AG08395 (cell line): ENCODE measurements at places on chromosomes 6 and 20.

- DNase-seq, result peak; percentile 95
Observed at GRCh38 chr20:34907616-34908469, 31.4 kb downstream of the ACSS2 start.

DNA sequence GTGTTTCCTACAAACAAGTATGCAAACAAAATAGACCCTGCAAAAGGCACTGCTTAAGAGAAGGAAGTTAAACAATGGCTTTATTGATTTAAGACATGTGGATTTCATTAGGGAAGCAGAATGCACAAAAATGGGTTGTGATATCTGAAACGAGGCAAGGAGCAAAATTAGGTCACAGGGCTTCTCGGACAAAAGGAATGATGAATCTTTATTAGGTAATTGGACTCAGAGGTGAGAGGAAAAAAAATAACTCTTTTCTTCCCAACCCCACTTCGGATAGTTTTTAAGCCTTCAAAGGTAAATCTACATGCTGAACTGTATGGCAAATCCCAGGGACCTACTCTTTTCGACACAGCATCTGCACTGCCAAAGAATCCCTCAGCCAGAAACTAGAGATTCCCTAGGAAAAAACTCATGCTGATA lies 183.0 kb upstream of the TAB2 start:
- DNase-seq, result no peak

- DNase-seq, result peak; percentile 44
Observed at GRCh38 chr20:5848711-5849505, 98.7 kb downstream of the SHLD1 start.

DNA sequence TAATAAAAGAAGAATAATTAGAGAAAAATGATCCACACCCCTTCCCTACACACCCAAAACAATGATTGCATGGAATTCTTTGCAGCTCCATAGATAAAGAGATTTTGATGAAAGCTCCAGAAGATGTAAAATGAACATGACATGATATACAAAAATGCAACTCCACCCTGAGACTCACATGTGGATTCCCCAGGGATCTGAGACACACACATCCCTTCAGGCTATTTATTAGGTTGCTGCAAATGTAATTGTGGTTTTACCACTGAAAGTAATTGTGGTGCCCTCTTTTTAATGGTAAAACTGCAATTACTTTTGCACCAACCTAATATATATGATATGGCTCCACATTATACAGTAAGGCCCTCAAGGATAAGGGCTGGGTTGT lies 40.4 kb upstream of the TBC1D7 start:
- peak; percentile 55 for DNase-seq

GRCh38 chr6:159577564-159577963 lies 115.5 kb downstream of the SOD2 start:
- DNase-seq, result no peak

DNA sequence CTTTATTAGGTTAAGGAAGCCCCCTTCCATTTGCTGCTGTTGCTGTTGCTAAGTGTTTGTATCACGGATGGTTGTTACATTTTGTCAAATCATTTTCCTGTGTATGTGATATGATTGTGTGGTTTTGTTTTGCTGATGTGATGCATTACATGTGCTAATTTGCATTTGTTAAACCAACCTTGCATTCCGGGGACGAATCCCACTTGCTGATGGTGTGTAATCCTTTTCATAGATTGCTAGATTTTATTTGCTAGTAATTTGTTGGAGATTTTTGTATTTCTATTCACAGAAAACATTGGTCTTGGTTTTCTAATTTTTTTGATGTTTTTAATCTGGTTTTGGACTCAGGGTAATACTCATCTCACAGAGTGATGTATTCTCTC lies 167.8 kb downstream of the WDR27 start:
- no peak for DNase-seq

DNA sequence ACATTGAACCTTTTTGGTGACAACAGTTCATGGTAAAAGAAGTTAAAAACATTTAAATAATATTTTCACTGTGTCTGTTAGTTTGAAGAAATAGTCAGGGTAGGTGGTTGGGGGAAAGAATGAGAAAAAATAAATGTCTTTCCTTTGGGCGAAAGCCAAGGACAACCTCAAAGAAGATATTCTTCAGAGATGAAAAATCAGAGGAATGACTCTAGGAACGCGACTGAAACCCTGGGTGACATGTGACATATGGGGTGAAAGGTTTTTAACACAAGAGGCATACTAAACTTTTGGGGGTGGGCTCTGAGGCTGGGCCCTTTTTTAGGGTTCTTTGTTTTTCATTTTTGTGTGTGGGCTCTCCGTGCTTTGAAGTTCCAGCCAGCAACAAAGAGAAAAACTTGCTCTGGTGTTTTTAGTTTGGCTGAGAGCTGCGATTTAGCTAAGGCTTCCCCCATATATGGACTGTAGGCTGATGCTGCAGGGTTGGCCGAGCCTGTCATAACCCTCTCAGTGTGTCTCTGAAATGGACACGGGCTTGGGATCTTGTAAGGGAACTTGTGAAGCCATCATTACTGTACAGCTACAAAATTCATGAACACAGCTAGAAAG lies 610.1 kb upstream of the ARID1B start:
- peak; percentile 3 for DNase-seq

GRCh38 chr6:49220293-49220692 lies 242.8 kb downstream of the MMUT start:
- no peak for DNase-seq

DNA sequence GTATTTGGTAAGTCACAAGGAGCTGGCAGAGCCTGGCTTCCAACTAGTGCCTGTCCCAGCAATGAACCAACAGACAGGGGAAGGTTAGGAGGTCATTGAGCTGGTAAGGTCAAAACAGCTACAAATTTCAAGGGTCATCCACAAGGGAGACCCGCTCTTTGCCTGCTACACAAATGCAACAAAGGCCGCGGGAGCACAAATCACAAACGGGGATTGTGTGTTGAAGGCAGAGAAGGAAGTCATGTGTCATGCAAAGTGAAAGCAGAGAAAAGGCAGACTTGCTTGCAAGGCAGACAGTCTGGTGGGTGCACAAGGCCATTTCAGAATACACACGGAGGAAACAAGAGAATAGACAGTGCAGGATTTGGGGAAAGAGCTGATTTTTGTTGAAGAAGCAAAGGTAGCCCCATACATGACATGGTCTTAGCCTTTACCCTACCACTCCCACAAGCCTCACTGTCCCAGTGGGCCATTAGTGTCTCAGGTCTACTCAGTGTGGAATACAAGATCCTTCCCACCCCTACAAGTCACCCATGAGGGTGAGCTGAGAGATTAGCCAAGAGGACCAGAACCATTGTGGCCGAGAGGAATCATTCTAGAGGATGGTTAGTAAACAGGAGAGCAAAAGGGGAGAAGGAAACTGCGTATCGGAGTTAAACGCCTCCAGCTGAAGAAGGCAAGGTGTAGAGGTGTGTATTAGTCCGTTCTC lies 18.1 kb upstream of the SAMHD1 start:
- DNase-seq, result no peak

GRCh38 chr20:57930351-57930750 lies 220.5 kb upstream of the PMEPA1 start:
- no peak for DNase-seq

- no peak for DNase-seq
Observed at GRCh38 chr20:52213995-52214394, 22.4 kb upstream of the ZFP64 start.

DNA sequence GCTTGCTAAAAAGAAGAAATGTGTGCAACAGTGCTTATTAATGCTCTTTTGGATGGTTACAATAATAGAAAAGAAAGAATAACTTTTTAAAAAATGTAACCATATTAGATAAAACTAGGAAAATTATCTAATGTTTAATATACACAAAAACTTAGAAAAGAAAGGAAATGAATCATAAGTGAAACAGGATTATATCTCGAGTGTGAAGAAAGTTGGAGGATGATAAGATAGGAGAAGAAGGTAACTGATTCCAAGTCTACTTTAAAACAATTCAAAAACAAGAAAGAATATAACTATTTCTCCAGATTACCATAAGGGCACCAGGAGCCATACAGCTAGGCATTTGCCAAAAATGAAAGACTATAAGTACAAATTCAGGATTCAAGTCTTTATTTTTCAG lies 73.0 kb downstream of the PHIP start:
- DNase-seq, result no peak

GRCh38 chr6:36608788-36609563 lies 14.8 kb downstream of the SRSF3 start:
- no peak for DNase-seq

DNA sequence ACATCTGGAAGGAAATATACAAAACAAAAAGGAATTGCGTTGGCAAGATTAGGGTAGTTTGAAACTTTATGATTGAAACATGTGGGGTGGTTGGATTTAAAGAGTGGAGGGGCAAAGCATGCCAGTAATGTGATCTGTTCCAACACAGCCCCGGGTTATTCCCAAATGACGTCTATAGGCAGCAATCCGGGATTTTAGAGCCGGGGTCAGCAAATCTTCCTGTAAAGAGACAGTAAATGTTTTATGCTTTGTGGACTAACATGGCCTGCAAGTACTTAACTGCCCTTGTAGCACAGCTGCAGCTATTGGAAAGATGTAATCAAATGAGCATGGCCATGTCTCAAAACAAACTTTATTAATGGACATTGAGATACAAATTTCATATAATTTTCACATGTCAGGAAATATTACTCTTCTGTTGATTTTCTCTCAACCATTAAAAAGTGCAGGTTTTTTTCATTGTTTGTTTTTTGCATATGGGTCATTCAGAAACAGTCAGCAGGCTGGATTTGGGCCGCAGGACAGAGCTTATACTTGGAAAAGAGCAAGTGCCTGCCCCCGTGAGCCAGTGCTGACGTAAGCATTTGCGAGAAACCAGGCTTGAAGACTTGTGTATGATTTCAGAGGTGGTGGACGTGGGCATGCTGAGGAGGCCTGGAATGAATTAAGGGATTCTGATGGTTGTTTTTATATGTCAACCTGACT lies 136.5 kb downstream of the DOK5 start:
- DNase-seq, result no peak

DNA sequence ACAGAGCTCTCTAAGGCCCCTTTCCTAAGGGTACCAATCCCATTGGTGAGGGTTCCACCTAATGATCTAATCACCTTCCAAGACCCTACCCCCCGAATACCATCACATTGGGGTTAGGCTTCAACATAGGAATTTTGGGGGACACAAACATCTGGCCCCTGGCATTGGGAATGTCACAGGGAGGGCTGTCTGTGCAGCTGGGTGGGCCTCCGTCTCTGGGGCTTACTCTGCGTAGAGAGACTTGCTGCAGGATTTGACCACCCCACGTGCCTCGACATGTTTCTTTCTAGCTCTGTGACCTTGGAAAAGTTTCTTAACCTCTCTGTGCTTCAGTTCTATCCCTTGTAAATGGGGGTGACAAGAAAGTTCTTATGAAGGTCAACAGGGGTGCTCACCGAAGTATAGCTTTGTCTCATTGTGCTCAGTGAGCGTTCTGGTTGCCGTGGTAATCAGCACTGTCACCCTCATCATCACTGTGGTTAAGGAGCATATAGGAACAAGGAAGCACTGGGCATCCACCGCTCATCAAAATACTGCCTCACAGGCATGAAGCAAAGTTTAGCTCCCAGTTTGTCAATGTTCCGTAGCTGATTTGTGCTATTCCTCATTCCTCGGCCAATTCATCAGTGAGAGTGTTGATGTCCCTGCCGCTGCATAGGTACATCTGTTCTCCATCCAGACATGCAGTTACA lies 152.8 kb downstream of the SYCP2 start:
- DNase-seq, result no peak

DNA sequence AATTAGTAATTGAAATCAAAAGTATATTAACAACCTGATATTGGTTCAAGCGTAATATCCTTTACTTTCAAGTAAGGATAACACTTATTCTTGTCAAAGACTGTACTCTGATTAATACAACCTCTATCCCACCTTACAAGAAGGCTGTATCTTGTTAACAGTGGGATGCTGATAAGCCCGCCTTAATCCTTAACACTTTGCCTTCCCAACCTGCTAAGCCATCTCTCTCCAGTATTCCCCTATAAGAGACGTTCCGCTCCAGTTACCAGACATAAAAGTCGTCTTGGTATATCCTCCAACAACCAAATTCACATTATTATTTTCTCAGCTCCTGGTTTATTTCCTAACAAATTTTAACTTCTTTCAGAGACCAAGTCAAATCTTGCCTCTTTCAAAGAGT lies 2.0 kb downstream of the BTBD9 start:
- DNase-seq, result no peak

- no peak for DNase-seq
Observed at GRCh38 chr20:56360133-56360907, 1.5 kb downstream of the FAM210B start.

DNA sequence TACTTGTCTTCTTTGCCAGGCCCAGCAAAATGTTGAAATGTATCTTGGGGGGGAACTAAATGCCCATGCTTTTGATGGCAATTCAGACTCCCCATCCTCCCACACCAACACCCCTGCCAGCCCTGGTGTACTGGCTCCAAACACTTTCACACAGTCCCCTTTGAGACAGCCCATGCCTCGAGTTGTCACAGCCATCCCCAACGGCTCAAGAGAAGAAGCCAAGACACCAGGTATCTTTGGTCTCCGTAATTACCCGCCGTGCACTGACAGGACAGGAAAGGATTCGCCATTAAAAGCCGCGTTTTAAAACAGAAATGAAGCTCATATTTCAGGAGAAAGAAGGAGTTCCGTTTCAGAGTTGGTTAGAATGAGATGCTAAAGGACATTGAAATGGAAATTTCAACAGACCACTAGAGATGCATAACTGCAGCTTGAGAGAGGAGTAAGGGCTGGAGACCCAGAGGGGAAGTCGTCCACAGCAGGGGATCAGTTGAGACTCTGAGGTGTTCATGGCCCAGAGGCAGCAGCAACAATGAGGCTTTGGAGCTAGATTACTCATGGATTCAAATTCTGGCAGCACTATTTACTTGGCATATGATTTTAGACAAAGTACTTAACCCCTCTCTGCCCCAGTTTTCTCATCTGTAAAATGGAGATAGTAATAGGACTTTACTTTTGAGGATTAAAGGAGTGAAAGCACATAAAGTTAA lies 63.5 kb upstream of the ADGRF1 start:
- no peak for DNase-seq

- no peak for DNase-seq
Observed at GRCh38 chr6:21616005-21616404, 22.5 kb downstream of the SOX4 start.

DNA sequence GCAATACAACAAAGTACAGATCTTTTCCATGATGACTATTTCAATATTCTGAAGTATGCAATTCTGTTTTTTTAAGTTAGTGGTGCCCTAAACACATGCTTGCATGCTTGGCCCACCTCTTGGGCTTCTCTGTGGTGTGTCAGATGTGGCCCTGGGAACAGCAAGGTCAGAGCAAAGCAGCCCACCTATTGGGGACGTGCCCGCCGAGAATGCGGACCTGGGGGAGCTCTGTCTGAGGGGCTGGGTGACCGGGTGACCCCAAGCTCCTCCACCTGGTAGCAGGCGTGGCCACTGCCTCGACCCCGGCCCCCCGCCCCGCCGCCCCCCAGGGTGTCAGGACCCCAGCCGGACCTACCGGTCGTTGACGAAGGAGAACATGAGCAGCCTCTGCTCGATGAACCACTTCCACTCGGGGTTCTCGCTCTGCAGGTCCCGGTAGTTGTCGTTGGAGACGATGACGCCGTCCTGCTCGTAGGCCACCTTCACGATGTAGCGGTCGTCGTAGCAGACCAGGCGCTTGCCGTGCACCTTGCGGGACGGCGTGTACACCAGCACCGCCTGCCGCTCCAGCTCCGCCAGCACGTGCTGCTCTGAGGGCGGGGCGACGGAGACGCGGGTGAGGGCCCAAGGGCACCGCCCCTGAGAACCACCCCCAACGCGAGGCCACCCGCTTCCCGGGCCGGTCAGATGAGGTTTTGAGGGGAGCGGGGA lies 28.3 kb downstream of the ZC3H12D start:
- DNase-seq, result no peak

- DNase-seq, result no peak
Observed at GRCh38 chr6:20028562-20028961, 183.7 kb downstream of the MBOAT1 start.

- no peak for DNase-seq
Observed at GRCh38 chr6:27138837-27139755, 108.4 kb upstream of the PRSS16 start.
